ENCODE measurements at places on chromosomes 12 and 14.

DNA sequence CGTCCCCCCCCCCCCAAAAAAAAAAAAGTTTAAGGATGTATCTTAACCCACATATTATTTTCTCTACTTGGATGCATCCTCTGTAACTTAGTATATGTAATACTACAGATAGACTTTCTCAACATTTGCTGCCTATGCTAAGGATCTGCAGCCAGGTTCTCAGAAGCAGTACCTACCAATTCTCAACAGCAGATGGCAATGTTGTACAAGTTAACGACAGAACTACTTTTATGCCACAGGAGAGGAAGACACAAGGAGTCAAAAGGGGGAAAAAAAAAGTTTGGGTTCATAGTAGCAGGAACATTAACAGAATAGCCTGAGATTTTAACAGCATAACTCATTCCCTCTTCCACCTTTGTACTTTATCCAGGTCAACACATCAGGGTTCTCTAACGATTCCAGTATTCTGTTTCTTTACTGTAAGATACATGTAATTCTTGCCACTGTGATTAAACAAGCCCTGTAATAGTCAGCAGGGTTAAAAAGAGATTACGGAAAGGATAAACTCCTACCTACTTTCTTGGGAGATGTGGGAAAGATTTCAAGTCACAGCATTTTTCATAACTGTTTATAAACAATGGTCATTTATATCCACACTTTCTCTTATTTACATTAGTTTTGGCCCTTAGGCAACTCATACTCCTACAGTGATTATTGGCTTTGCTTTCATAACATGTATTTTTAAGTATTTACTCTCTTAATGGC lies 5.7 kb upstream of the NEK9 start:
- DNase-seq = peak; percentile 80

GRCh38 chr12:89965993-89966392 lies 257.4 kb upstream of the ATP2B1 start:
- no peak for DNase-seq

DNA sequence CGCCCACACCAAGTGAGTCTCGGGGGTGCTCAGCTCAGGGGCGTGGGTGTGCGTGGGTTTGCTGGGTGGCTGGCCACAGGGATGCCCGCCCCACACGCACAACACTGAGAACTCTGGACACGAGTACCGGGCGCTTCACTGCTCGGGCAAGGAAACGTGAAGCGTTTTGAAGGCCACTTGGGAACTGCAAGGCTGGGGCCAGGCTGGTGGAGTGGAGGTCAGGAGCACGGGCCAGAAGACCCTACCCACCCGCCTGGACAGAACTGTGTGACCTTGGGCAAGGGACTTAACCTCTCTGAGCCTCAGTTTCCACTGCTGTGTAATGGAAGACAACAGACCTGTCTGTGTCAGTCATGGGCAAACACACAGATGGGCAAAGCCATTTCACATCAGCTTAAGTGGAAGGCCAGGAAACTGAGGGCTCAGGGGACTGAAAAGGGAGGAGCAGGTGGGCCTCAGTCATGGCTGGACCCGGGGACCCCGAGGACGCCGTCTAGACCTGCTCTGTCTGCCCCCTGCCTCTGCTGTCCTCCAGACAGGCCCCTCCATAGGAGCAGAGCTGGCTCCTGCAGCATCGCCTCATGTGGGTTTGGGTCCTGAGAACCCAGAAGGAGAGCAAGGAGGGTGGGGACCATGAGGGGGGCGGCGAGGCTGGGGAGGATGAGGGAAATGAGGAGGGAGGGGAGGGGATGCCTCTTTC lies 52.5 kb downstream of the ADGRD1 start:
- no peak for DNase-seq

DNA sequence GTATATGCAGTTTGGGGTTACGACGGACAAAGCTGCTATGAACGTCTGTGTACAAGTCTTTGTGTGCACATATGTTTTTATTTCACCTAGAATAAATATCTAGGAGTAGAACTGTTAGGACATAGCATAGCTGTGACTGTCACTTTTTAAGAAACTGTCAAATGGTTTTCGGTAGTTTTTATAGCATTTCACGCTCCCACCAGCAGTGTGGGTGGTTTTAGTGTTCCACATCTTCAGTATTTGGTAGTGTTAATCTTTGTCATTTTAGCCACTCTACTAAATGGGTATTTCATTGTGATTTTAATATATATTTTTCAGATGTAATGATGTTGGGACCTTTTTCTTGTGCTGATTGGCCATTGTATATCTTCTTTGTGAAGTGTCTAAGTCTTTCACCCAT lies 109.1 kb upstream of the BCAT1 start:
- DNase-seq = no peak

GRCh38 chr14:98227727-98228111 lies 1044.3 kb downstream of the BCL11B start:
- no peak for DNase-seq

DNA sequence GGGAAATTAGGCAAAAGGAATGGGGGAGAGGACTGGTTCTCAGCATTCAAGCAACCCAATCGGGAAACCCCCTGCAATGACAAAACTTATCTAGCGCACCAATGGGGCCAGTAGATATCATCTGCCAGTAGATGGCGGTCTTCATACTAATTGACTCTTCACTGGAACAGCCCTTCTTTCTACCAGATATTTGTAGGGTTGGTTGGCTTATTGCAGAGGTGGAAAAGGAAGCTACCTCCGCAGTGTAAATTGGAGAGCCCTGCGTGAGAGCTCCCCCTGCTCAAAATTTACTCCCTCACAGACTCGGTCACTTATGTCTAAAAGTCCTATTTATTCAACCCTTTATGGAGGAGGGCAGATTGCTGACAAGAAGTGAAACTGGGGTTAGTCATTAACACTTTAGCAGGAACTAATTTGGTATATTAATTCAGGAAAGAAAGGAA lies 166.1 kb upstream of the CCND2 start:
- DNase-seq = peak; percentile 93

DNA sequence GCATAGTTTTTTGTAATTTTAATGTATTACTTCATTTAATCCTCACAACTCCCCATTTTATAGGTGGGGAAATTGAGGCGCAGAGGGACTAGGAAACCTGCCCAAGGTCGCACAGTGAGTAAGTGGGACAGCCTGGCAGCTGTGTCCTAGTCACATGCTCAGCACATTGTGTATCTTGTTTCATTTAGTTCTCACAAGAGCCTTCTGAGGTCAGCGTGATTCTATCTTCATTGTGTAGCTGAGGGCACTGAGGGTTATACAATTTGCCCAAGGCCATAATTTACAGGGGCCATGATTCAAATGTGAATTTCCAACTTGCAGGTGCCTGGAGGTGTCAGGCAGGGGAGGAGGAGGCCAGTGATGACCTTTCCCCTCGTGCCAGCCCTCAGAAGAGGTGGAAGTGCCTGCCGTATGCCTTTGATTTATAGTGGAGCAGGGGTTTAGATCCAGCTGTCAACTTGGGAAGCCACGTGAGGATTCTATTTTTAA lies 30.3 kb upstream of the SMOC1 start:
- no peak for DNase-seq

- no peak for DNase-seq
These were observed 183.2 kb downstream of the GRIP1 start for GRCh38 chr12:66495709-66496108.

DNA sequence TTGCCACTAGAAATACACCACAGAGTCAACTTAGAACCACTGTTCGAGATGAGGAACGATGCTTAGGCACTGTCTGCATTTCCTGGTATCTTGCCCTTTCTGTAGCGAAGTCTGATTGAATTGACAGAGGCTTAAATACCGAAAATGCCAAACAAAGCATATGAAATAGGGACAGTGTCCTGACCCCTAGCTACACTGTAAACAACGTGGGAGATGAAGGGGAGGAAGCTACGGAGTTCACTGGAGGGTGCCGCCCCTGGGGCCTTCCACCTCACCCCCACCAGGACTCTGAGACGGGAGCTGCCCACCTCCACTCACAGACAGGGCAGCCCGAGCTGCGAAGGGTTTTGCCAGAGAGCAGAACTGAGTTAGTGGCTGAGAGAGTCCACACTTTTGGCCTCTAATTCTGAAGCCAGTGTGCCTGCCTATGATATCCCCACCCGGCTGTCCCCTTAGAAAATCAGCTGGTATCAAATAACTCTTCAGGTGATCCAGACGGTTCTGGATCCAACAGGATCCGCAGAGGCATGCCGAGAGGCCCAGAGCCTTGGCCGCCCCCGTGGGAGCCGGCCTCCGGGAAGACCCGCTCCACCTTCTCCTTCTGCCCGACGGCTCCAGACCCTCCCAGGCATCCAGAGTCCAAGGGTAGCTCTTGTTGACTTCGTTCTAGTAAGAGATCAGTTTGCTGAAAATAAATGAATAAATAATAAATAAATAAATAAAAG lies 230.7 kb upstream of the DIO3 start:
- DNase-seq = no peak

- no peak for DNase-seq
These were observed 7.1 kb downstream of the CCER1 start for GRCh38 chr12:90947869-90948268.

DNA sequence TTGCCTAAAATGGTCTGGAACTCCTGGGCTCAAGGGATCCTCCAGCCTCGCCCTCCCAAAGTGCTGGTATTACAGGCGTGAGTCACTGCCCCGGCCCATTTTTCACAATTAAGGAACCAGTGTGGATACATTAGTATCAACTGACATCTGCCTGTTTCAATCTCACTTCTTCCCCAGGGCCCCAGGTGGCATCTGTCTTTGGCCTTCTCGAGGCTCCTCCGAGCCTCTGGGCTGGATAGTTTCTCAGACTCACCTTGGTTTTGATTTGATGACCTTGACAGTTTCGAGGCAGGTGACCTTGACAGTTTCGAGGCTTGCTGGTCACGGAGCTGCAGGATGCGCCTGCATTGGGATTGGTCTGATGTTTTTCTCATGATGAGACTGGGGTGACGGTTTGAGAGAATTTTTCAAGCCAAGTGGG lies 41.0 kb upstream of the NCOR2 start:
- no peak for DNase-seq

All from activated CD4-positive, alpha-beta T cell treated with anti-CD3 and anti-CD28 coated beads, Interleukin-10, Interleukin-2, amounts not matched to agents 100 ng/mL and 50 ng/mL, durations not matched to agents 16 hours and 8 hours (primary cell).